ENCODE measurements at places on chromosomes 5 and 9. TPM values are rescaled to one million over a fixed set of nuclear protein-coding genes. Genes with fewer than 3 reads are reported as not detected.
A peak's percentile ranks its signal among the peaks of the same experiment; 100 is the strongest.

DNA sequence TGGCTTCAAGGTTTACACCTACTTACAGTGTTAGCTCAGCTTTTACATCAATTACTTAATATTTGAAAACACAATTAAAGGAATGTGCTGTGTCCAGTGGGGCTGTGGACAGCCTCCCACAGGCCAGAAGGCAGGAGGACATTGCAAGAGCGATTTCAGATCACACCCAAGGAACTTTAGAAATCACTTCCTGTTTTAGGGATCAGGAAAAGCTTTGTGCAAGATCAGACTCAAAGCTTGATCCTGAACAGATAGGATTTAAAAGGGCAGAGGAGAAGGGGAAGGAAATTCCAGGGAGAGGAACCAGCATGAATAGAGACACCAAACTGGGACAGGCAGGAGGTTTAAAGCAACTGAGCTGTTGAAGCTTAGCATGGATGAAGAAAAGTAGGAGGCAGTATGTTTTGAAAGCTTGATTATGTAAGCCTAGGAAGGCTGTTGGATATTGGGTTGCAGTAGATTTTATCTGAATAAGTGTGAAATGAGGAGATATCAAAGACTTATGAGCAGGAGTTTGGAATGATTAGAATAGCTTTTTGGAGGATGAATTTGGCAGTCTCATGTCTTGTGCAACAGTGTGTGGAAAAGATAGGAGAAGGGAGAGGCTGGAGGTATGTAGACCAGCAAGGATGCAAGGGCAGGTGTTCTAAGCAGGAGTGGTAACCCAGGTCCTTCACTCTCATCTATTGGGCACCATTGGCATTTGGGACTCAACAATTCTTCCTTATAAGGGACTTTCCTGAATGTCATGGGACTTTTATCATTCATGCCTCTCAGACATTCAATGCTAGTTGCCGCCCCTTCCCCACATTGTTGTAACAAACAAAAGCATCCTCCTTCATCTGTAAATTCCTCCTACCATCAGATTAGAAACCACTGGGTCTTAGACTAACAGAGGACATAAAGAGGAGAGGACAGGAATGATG lies 123.5 kb downstream of the TARS1 start:
- DNase-seq, result no peak

- no peak for DNase-seq
Observed at GRCh38 chr5:171226864-171227263, 82.2 kb upstream of the TLX3 start.

GRCh38 chr5:132011622-132012343 lies at the start of gene ACSL6:
Gene ACSL6, minus strand, starts transcription at chr5:132011658. Its CDS starts 105 bp downstream, at chr5:132011553.
- peak; percentile 40 for DNase-seq

DNA sequence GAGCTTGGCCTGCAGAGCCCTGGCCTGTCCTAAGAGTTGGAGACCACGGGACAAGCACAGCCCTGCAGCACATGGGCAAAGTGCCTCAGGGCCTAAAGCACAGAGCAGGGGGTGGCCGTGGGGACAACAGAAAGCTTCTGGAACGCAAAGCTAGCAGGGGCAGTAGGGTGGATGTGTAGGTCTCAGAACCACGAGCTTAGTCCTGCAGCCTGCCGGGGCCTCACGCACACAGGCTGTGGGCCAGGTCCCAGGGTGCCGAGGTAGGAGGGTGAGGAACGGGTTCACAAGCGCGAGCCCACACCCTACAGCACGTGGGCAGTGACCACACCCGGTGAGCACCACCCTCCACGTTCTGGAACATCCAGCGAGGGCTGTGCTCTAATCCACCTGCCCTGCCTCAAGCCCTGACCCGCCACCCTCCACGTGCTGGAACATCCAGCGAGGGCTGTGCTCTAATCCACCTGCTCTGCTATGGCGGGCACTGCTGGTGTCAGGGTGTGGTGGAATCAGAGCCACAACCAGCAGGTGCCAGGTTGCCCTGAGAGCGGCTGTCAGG lies 9.3 kb downstream of the CLPTM1L start:
- DNase-seq, result no peak

GRCh38 chr5:72649449-72649848 lies 142.2 kb upstream of the ZNF366 start:
- DNase-seq, result no peak

The MFAP3 gene
- total RNA-seq, result 42.8 TPM

- no peak for DNase-seq
Observed at GRCh38 chr5:117889596-117889995, 1098.8 kb downstream of the DTWD2 start.

The PSD2 gene
- total RNA-seq, result 0.05 TPM

DNA sequence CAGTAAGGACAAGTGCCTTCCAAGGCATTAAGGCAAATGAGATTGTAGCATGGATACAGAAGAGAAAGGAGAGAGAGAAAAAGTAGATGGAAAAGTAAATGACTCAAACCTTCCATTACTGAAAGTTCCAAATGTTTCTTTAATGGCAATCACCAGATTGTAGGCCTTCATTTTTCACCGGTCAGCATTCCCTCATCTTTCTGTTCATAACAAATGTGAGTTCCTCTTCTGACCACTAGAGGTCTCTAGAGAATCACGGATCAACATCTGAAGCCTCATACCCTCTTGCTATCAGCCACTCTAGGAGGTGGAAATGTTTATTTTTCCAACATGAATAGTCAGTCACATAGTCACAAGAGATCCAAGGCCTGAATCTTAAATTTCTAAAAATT lies 73.6 kb upstream of the RPS23 start:
- DNase-seq, result no peak

The IL4 gene
- total RNA-seq, result not detected

The TGFBR1 gene
- total RNA-seq, result 18.2 TPM

DNA sequence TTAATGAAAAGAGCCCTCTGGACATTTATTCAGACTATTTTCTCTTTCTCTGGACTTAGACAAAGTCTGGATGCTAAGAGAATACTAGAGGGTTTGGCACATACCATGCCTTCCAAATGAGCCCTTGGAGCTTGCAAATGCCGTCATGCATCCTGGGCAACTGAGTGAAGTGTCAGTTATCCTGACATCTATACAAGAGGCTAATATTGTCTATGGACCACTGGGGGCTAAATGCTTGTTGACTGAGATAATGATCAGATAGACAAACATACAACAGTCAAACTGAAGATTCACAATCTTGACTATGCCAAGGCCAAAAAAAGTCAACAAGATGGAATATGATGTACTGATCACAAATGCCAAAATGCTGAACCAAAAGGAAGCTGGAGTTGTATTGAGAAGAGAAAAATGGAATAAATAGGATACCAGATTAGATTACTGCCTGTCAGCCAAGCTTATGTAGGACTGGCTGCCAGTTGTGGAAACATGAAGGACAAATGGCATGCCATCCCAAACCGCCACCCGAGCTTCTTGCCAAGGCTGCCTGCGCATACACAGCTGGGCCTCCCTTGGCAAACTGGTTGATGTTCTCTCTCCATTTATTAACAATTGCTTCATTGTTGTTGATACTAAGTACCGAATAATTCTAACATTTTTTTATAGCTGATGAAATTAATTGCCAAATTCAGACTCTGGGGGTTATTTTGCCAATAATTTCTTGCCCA lies 240.1 kb upstream of the GRAMD2B start:
- DNase-seq, result no peak

The VCAN gene
- 7.8 TPM for total RNA-seq

The C5orf58 gene
- not detected for total RNA-seq

GRCh38 chr5:35743644-35744043 lies 113.0 kb upstream of the IL7R start:
- DNase-seq, result no peak

DNA sequence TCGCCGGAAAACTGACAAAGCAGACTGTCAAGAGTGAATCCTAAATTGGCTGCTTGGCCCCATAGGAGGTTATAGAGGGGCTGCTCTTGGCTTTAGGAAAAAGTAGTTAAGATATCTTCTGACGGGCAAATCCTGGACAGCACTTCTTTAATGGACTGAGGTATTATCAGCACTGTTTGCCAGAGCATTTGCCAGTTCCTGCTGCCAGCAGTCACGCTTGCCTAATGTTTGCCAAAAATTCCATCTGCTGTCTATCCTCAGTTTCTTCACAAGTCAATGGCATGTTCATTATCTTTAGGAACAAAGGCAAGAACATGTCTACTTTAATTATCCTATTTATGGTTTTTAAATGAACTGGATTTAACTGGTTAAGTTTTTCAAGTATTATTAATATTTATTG lies 25.8 kb upstream of the SREK1 start:
- DNase-seq, result no peak

DNA sequence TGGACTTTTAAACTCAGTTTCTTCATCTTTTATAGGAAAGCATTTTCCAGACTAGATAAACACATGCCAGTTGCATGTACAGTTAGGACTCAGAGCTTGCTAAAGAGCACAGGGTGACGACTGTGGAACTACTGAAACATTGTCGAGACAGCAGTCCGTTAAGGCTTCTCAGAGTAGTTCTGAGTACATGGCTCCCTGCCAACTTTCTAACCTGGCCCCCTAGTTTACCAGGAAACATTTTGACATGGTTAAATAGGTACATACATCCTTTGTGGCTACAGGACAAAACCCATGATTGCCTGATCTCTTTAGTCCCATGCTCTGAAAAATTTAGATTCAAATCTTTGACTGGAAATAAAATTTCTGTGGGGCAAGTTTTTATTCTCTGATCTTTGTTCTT lies 129.7 kb downstream of the SLF1 start:
- no peak for DNase-seq

DNA sequence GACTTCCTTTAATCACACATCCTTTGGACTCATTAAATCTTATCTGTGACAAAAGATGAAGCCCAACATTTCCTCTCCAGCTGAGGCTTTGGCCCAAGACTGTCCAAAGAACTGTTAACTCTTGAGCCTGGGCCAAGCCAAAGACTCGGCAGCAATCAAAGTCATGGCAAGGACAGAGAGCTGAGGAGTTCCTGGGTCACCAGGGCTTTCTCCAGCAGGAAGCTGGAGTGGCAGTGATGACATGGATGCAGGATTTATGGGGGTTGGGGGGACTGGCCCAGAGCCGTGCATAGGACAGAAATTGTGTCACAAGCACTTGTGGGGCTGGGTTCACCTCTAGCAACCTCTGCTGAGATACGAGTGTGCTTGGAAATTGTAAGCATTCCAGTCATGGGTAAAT lies 440.3 kb downstream of the PLK2 start:
- no peak for DNase-seq

The RAB3C gene
- total RNA-seq, result 1.8 TPM

DNA sequence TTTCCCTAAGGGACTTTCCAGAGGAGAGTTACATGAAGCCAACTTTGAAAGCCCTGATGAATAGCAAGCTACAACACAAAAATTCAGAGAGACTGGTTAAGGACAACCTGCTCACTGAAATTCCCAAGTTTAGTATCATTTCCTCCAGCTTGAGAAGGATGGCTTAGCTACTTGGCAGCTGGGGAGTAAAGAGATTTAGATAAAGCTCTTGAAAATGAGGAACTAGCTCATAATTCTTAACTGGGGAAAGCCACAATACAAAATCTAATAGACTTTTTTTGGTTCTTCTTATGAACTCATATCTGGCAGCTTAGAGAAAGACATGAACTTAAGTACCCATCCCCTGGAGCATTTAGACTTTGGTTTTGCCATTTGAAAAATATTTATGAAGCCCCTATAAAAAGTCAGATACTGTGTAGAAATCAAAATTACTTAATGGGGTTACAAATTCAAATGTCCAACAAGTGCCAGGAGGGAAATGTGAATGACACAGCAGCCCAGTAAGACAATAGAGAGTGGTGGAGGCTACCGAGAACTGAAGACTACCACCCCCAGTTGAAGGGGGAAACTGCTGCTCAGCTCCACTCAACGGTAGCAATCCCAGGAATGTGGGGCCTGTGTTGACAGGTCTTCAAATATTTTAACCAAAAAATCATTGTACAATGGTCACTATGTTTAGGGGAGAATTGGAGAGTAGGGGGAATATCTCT lies 79.4 kb upstream of the ADRB2 start:
- DNase-seq, result no peak

GRCh38 chr5:33476992-33477391 lies 36.2 kb downstream of the TARS1 start:
- DNase-seq, result no peak

DNA sequence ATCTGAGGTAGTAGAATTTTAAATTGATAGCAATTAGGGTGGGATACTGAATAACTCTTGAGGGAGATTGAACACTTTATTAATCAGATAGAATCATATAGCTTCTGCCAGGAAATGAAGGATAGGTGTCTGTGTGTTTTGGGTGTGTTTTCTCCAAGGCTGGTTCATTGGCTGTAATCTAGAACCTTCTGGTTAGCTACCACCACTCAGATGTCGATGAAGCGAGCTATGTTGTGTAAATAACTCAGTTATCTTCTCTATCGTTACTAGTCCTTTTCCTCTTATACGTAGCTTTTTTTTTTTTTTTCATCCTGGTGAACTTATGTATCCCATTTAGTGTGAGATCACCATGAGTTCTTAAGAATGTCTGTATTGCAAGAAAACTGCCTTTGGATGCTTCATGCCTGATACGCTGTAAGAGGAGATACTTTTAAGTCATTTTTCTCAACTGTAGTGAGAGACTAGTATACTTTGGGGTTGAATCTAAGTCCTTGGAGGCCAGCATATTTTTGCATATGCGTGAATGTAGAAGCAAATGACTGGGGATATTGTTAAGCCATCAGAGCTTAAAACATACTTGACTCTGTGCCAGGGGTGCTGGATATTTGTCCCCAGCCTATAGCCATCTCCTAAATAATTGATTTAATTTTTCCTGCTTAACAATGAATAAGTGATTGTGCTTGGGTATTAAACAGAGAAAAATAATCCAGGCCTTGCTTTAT lies 2.1 kb downstream of the TNFAIP8 start:
- no peak for DNase-seq

DNA sequence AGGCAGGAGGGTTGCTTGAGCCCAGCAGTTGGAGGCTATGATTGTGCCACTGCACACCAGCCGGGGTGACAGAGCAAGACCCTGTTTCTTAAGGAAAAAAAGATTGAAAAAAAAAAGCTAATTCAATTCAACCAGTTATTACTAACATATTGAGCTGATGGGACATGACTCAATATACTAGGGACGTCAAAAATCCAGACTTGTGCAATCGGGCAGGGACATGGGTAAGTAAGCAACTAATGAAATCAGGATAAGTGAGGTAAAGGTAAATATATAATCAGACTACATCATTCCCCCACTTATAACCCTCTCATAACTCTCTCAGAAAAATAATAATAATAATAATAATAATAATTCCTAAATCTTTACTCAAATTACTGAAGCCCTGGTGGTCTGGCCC lies 975 bp upstream of the HAVCR1 start:
- DNase-seq, result no peak

DNA sequence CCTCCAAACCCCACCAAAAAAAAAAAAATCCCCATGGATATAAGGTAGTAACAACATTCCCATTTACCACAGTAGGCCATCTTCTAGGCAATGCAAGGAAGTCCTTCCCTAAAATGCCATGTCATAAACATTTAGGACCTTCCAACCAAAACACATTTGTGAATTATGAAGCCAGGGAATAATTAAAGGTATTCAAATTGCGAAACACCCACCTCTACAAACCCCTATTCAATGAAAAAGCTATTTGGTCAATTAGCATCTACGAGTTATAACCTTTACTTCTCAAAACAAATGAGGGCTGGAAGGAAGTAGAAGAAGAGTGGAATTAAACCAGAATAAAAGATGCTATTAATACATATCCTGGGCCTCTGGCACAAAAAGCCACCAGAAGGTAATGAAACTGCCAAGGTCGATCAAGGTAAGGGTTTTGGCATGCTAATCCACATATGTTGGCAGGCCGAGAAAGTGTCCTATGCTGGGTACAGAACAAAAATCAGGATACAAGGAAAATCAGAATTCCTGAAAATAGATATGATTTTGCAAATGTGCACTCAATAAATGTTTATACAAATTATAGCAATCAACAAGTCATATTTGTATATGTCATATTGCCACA lies 47.7 kb downstream of the MTMR12 start:
- DNase-seq, result no peak

All from liver (tissue), 10 donors.